ENCODE measurements at places on chromosomes 7 and 10.

DNA sequence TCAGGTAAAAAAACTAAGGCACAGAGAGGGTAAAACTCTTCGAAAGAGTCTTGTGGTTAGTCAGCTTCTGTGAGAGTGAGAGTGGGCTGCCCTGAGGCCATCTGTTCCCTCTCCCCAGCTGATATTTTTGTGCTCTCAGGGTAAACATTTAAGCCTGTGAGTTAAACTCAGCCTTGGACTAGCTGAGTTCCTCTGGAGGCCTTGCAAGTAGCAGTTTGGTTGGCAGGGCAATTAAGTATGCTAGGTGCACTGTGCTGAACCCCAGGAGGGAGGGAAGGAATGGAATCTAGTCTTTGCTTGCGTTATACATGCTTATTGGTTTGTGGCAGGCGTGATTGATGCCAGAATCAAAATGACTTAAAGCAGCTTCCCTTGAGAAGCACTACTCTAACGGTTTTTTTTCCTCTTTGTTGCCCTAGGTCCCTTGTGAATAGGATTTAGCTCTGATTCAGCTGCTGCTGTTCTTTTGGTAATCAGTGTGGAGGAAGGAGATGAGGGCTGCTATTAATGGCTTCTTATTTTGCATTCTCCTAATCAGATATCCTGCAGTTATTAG is 140.2 kb downstream of the AUTS2 start:
- DNase-seq, result no peak

DNA sequence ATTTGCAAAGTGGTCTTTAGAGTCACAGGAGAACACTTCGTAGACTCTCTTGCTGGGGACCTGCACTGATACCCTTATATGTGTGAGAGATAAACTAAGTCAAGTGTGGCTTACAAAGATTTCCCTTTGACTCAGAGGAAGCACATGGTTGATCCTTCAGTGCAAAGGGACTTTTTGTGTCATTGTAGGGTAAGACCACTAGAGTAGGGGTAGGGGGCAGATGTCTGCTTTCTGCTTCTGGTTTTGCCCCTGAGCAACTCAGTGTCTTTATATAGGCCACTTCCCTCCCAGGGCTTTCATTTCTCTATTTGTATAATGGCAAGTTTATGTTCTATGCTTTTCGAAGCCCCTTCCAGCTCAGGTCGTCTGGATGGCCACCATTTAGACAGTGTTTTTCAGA is 281.7 kb downstream of the SORCS3 start:
- DNase-seq, result no peak

- no peak for DNase-seq
Measured at GRCh38 chr7:7682861-7683260, 35.5 kb downstream of the RPA3 start.

DNA sequence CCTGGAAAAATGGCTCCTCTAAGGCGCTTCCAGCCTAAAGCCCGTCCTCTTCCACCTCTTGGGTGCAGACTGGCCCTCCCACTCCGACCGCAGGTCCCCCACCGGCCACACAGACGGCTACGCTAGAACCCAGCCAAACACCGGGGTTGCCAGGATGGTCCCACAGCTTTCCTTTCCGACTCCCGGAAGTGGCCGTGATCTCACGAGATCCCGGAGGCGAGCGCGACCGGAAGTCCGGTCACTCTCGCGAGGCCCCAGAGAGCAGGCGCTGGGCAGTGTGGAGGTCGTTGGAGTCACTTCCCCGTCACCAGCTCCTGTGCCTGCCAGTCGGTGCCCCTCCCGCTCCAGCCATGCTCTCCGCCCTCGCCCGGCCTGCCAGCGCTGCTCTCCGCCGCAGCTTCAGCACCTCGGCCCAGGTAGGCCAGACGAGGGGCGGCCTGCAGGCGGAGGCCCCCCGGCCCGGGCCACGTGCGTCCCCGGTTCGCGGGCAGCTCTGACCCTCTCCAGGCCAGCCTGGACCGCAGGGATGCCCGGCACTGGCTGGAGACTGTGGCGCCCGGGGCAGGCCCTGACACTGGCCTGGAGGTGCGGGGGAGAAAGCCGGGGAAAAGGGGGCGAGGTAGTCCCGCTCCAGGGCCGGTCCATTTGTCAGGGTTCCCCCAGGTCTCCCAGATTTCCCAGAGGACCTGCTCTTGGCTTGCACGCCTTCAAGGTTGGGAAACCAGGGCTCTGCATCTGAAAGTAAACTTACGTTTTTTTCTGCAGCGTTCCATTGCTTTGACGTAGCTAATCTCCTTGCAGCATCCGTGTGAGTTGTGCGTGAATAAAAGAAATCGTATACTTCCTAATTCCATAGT is at the start of the genes MDH2 and STYXL1:
MDH2 (plus strand) TSS at position 296 of the 857 bp plus-strand sequence; CDS start at position 351, 55 bp downstream.
STYXL1 (minus strand) TSS at position 190 of the 857 bp plus-strand sequence. CDS start 17,477 bp downstream, outside the sequence.
- DNase-seq, result peak; percentile 74

- DNase-seq, result no peak
Measured at GRCh38 chr7:141480953-141481352, 70.3 kb upstream of the AGK start.

DNA sequence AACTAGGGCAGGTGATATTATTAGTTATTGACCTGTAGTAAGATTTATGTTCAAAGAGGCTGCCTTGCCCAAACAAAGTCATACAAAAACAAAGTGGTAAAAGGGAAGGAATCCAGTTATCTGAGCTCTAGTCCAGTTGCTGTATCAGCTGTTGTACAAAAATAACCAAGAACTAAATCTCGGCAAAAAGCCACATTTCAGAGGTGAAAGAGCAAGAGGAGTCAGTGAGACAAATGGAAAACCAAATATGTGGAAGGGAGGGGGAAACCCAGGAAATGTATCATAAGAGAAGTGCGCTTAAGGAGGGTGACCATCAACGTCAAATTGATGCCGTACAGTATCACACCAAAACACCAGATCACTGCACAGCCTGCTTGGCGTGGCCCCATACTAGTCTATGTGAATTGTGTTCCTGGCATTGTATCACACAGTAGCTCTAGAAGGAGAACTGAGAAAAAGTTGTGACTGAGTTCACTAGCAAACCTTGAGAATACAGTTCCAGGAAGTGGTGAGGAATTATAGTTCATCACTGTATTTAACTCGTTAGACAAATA is 6.4 kb downstream of the AGBL3 start:
- no peak for DNase-seq

GRCh38 chr7:105838627-105839231 is 37.7 kb downstream of the ATXN7L1 start:
- no peak for DNase-seq

DNA sequence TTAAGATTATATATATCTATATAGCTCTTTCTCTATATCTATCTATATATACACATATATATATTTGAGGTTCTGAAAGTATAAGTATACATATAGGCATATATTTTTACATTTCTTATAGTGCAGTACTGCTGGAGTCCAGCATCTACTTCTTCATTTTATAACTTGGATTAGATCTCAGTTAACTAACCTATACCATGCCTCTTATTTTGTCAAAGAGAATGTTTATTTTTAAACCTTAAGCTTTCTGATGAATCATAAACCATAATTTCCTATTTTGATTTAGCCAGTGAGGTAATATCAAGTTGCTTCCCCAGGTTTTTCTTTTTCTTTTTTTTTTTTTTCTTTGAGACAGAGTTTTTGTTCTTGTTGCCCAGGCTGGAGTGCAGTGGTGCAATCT is 8.1 kb downstream of the ZNF32 start:
- no peak for DNase-seq

DNA sequence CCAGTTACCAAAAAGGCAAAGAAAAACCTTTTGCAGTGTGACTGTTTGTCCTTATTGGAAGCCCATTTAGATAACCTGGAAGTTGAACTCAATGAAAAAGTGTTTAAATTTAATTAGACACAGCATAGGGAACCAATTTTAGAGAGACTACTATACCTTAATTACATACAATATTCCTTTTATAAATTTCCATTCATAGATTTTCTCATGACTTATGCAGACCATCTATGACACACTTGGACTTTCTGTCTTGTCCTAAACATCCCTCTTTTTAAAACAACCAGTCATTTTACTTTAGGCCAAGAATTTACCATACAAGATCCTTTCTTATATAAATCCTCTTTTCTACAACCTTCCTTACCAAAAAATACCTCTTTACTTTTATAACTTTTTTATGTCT is 61.6 kb downstream of the MTURN start:
- DNase-seq, result no peak

DNA sequence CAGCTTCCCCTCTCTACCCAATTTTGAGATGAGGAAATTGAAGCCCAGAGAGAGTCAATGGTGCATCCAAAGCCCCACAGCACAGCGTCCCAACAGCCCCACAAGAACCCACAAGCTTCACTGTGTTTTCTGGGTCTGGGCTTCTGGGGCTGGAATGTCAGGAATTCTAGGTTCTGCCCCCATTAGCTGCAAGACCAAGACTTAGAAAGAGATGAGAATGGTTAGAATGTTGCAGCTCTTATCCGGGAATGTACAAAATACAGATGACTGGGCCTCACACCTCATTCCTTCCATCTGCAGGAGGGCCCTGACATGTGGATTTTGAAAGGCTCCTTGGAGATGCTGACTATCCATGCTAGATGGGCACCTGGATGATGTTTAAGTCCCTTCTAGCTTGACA is 6.0 kb upstream of the SGPL1 start:
- no peak for DNase-seq

DNA sequence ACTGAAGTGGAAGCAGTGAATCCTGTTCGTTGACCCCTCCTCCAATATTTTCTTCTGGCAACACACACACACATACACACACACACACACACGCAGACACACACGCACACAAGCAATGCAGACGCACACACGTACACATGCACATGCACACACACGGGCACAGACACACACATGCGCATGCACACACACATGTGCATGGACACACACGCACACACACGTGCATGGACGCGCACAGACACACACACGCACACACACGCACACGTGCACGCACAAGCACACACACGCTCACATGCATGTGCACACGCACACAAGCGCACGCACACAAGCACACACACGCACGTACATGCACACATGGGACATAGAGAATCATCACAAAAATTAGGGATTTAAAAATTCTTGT is 488.2 kb upstream of the TPK1 start:
- DNase-seq, result no peak

GRCh38 chr7:138164804-138165203 is 88.5 kb downstream of the AKR1D1 start:
- no peak for DNase-seq

- DNase-seq, result no peak
Measured at GRCh38 chr10:26374426-26374825, 63.7 kb upstream of the APBB1IP start.

- no peak for DNase-seq
Measured at GRCh38 chr10:130046591-130046990, 64.0 kb downstream of the C10orf143 start.

DNA sequence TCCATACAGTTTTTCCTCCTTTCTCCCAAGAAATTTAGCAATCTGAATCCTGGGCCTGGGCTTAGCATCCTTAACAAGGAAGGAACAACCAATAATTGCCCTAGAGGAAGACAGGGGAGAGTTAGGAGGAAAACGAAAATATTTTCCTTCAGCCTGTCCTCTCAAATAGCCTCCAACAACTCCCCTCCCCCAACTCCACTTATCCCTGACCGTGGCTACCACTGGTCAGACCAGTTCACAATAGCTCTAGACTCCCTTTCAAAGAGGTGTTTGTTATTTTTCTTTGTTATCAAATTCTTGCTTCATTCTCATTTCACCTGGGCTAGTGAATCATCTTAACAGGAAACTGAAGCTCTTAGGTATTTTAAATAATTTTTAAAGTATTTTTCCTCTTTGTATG is 114.1 kb downstream of the CPED1 start:
- DNase-seq, result no peak

- DNase-seq, result peak; percentile 17
Measured at GRCh38 chr7:4610768-4611467, 71.2 kb upstream of the FOXK1 start.

GRCh38 chr7:155713384-155713783 is 68.9 kb downstream of the RBM33 start:
- DNase-seq, result no peak

GRCh38 chr7:21620054-21620453 is 77.2 kb downstream of the DNAH11 start:
- no peak for DNase-seq

- DNase-seq, result no peak
Measured at GRCh38 chr10:97747573-97747972, 10.6 kb downstream of the ZFYVE27 start.

DNA sequence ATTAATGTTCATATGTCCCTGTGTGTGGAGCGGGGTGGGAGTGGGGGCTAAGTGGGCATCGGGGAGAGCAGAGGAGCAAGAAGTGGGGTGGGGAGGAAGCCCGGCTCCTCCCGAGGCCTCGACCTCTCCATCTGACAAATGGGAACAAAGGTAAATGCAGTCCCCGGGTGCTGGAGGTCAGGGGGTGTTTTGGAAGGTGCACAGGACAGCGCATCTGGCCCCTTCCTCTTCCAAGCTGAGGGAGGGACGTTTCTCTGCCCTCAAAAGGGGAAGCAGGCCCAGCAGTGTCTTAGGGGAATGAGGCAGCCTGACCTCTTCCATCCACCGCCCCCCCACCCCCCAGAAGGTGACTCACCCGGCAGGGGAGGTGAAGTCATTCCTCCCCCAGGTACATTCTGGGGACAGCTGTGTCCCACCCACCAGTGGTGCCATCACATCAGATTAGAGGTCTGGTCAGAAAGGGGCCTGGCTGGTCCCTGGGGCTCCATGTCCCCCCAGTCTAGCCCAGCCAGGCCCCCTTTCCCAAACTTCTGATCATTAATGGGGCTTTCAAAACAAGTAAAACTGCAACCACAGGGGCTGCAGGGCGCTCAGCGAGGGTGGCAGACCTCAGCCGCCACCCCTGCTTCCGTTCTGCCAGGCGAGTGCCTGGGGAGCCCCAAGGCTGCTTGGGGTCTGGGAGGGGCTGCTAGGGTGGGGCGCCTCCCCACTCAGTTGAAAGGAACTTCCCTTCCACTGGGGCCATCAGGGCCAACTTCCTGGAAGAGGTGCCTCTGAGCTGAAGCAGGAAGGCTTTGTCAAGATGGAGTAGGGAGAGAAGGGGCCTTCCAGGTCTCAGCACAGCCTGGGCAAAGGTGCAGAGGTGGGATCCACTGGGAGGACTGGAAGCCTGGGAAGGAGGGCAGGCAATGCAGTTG is 10.8 kb downstream of the LFNG start:
- DNase-seq, result peak; percentile 69

GRCh38 chr7:142796501-142797390 is 26.0 kb downstream of the PRSS2 start:
- DNase-seq, result no peak
